ENCODE measurements at places on chromosomes 2 and 18.
A peak's percentile ranks its signal among the peaks of the same experiment; 100 is the strongest.

DNA sequence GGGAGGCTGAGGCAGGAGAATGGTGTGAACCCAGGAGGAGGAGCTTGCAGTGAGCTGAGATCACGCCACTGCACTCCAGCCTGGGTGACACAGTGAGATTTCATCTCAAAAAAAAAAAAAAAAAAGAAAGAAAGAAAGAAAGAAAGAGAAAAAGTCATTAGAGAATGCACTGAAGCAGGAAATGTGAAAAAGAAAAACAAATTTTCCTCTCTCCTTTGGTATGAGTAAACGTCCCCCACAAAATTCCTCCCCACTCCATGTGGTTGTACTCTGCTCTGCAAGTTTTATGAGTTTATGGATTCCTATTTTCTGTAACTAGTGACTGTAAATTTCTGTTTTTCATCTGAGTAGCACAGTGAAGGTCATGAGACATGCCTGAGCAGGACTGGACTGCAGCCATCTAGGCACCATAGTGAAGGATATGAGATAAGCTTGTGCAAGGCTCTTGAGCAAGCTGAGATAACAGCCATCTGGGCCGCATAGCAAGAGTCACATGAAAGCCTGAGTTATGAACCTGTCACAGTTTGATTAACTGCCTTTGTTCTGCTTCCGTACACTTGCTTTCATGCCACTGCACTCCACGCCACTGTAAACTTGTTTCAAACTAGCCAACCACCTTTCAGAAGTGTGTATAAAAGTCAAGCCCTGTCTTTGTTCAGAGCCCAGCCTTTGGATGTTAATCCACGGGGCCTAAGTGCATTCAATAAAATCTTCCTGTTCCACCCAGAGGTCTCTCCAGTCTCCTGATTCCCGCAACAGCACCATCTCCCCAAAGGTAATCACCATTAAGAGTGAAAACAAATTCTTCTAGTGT lies 50.2 kb downstream of the SKA1 start:
- DNase-seq, result no peak

GRCh38 chr2:188294352-188294926 lies 2.8 kb downstream of the GULP1 start:
- peak; percentile 32 for DNase-seq

- no peak for DNase-seq
These were observed 79.6 kb upstream of the B3GNT7 start for GRCh38 chr2:231315896-231316295.

DNA sequence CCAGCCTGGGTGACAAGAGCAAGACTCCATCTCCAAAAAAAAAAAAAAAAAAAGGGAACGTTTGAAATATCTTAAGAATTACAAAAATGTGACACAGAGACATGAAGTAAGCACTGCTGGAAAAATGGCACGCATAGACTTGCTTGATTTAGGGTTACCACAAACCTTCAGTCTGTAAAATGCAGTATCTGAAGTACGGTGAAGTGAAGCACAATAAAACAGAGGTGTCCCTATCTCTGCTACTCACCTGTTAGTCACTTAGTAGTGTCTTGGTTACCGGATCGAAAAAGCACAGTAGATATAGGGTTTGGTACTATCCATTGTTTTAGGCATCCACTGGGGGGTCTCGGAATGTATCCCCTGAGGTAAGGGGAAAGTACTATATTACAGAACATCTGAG lies 11.6 kb upstream of the GREB1L start:
- no peak for DNase-seq

GRCh38 chr18:11258039-11258610 lies 108.8 kb upstream of the PIEZO2 start:
- no peak for DNase-seq

- DNase-seq, result no peak
These were observed 39.0 kb downstream of the COA5 start for GRCh38 chr2:98569197-98569793.

DNA sequence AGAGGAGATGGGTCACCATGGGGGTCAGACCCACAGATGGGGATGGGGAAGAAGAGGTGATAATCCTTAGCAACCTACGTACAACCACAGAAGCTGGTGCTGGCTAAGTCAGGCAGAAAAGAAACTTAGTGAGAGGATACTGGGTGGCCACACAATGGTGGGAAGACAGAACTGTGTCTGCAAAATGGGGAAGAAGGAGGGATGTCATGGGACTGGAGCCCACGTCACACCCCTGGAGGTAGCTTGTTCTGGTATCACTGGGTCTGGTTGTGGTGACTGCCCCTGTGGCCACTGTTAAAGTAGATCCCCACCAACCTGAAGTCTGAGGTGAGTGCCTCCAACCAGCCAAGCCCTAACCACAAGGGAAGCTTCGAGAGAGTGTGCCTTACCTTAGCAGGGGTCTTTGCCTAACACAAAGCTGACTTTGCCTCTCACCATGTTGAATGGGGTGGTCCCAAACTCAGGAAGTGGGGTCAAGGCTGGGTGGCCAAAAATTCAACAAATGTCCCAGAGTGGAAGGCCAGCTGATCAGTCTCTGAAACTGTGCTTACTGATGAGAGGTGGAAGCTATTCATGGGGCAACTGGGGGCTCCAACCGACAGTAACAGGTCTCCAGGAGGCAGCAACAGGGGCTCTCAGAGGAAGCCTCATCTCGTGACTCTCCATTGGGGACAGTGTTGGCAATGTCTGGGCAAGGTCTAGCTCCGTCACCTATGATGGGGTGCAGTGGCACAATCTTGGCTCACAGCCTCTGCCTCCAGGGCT lies 64.8 kb upstream of the SLC1A4 start:
- DNase-seq, result no peak

GRCh38 chr2:127841466-127842178 lies 16.3 kb downstream of the POLR2D start:
- DNase-seq, result no peak

- no peak for DNase-seq
These were observed 3.7 kb downstream of the FAM98A start for GRCh38 chr2:33595385-33595784.

DNA sequence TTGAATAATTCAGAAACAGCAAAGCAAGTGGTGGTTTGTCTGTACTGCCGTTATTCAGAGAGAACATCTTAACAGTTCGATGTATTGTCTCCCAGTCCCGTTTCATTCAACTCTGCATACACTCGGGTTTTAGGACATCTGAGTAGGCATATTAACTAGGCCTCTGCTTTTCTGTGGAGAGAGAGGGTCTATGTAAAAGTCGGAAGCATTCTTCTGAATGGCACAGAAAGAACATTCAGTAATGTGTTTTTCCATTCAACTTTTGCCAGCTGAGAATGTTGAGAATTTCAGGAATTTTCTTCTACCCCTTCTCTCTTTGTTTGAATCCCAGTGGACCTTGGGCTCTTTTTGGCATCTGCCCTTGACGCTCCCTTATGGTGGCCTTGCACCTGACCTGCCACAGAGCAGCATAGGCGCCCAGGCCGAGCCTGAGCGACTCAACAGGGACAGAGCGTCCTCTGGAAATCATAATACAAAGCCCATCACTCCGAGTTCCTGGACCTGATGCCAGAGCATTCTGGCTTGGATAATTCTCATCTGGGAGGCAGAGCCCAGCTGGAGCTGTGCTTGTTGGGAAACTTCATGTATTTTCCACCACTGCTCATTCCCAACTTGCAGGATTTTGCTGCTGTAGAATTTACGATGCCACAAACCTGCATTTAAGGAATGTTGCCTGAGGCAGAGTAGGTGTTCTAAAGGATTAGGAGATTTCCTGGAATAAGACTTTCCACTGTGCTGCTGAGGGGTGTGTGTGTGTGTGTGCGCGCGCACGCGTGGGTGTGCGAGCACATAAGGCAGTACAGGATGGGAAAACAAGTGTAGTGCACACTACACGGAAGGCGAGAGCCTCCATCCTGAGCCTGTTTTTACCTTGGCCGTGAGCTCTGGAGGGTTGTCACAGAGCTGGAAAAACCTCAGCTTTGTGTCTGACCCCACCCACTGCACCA lies 77.2 kb upstream of the TXNDC2 start:
- DNase-seq, result no peak

DNA sequence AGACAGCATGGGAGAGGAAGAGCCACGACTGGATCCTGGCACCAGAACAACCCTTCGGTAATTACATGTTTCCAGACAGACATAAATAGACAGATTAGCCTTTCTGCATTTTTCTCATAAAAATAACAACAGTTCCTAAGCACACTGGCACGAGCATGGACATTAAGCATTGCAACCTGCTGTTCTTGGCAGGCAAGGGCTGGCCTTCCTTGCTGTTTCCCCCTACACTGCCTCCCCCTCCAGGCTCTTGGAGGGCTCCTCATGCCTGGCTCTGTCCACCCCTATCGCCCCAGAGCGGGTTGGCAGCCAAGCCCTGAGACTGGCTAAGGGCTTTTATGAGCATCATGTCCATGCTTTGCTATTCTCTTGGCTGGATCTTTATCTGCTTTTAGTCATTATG lies 89.6 kb downstream of the TTC32 start:
- DNase-seq, result peak; percentile 38

DNA sequence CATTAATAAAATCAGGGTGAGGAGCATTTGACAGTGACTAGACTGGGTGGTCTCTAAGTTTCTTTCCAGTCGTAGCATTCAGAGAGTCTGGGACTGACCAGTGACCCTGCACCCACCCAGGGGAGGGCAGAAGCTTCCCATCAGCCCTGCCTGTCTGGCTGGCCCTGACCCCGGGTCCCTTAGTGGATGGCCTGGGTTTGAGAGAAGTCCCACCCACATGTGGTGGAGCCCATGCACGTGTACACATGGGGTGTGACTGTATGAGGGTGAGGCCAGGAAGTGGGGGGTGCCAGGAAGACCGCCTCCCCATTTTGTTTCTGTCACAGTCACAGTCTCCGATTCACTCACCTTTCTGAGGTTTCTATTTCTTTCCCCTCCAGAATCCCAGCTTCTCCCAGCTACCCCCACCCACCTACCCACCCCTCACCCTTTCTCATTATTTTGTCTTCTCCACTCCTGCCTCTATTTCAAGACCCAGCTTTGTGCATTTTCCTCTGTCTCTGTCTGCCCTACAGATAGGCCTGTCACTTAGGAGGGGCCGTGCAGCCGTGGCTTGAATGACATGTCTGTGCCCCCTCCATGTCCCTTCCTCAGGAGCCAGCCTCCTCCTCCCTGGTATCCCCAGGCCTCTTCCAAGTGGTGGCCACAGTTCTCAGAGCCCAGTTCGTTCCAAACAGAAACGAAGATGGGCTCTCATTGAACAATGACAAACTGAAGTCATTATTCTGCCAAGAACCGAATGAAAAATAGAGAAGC lies 13.6 kb downstream of the CIB4 start:
- no peak for DNase-seq

DNA sequence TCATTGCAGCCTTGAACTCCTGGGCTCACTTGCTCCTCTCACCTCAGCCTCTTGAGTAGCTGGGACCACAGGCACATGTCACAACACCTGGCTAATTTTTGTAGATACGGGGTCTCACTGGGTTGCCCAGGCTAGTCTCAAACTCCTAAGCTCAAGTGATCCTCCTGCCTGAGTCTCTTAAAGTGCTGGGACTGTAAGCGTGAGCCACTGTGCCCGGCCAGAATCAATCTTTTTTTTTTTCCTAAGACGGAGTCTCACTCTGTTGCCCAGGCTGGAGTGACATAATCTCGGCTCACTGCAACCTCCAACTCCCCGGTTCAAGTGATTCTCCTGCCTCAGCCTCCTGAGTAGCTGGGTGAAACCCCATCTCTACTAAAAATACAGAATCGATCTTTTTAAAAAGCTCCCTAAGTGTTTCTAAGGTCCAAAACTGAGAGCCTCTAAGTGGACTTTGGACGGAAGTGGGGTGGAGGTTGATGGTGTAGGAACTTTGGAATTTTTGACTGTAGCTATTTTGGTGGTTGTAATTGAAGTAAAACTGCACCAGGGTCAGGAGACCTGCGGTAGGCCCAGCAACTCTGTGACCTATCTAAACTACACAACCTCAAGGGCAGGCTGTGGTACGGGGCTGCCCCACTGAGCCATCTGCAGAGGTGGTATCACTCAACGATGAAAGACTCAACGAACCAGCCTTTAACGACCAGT lies 82.9 kb downstream of the POLR1A start:
- DNase-seq, result no peak

DNA sequence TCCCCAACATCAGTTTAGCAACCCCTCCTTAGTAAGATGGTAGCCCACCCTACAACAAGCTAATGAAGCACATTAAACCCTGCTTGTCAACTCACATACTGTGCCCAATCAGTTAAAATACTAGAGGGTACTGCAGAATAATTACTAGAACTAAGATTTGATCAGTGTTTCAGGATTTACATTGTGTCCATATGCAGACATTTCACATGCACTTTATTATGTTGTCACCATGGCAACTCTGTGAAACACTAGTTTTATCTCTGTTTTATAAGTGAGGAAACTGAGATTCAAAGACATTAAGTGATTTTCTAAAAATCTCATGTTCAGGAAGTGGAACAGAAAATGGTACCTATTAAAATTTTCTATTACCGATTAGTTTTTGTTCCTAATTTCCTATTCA lies 61.7 kb downstream of the CYBRD1 start:
- no peak for DNase-seq

- no peak for DNase-seq
These were observed 89.9 kb downstream of the PTPRM start for GRCh38 chr18:7657050-7657449.

DNA sequence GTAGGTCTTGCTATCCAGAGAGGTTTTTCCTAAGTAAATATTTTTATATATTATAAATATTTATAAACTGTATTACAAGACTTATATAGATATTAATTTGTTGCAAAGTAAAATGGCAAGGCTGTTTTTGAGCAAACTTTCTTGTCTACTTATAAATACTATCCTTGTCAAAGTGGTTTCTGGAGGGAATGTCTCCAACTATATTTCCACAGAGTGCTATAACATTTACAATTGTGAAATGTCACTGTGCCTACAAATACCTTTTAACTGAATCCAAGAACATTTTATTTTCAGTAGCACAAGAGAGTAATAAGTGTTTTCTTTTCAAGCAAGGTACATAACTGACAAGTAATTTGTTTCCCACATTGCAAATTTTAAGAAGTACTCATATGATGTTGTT lies 256.8 kb downstream of the ZNF385B start:
- no peak for DNase-seq

- peak; percentile 41 for DNase-seq
These were observed 108.5 kb downstream of the CTAGE1 start for GRCh38 chr18:22309191-22309590.

- DNase-seq, result peak; percentile 74
These were observed 13.4 kb upstream of the NMI start for GRCh38 chr2:151302879-151303278.

GRCh38 chr2:134713176-134713575 lies 5.6 kb downstream of the TMEM163 start:
- no peak for DNase-seq

GRCh38 chr2:238509903-238510302 lies 83.2 kb downstream of the ASB1 start:
- no peak for DNase-seq

DNA sequence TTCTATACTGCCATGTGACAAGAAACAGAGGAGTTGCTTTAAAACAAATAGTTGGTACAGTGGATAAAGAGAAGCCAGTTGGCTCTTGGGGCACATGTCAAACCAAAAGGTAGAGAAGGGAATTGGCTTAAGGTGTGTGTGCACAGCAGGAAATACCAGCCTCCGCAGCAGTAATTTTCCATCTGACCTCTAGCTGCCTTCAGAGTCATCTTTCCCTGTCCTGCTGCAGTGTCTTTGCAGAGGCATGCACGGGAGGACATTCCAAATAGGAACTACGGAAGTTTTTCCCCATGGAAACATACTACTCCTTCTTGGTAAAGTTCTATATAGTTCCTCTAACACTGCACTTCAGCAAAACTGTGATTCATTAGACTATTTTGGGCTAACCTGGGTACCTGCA lies 99.5 kb downstream of the RAB3GAP1 start:
- no peak for DNase-seq

- DNase-seq, result no peak
These were observed 7.2 kb downstream of the GAD1 start for GRCh38 chr2:170823898-170824215.

Data from astrocyte of the spinal cord (primary cell).